Stimulated activated memory B cell treated with anti-CD40 and anti-IgM and Interleukin-4, amounts not matched to agents 10 μg/mL and 1 μg/mL and 100 μg/mL, for 72 hours (primary cell): ENCODE measurements at places on chromosomes 7 and 10.

DNA sequence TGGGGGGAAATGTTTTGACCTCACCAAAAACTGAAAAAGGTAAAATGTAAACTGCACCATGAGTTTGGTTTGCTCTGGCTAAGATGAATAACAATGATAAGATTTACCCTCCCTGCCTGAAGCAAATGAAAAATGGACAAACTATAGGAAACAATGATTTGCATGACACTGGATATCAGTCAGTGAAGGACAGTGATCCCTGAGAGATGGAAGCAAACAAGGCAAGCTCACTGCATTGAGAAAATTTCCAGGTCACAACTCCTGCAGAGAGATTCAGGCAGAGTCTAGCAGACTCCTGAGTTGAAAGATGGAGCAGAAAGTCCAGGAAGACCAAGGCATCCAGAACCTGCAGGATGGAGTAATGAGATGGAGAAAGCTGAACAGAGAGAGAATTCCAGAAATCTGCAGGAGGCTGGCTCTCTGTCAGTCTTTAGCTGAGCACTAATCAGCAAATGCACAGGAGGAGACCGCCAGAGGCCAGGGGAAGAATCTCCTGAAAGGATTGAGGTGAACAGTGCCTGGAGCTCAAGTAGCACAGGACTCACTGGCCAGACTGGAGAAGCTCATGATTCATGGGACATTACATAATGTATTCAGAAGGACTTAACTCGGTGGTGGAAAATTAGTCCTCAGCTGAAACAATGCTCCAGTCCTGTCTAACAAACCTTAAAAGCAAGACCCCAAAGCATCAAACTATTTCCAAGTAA, 51.2 kb upstream of the PALS2 start:
- no peak for ATAC-seq

DNA sequence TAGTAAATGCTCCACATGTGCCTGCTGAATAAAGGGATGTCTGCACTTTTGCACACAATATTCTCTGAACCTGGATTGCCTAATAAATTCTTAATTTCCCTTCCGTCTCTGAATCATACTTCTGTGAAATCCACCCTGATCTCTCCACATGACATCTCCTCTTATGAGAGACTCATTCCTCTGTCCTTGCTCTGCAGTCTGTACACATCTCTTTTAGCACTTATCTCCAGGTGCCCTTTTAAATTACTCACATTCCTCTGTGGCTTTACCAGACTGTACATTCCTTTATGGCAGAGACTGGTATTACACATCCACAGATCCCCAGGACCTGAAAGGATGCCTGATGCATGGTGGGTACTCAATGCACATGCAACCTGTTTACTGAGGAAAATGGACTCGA, 527.6 kb downstream of the PHTF2 start:
- no peak for ATAC-seq

DNA sequence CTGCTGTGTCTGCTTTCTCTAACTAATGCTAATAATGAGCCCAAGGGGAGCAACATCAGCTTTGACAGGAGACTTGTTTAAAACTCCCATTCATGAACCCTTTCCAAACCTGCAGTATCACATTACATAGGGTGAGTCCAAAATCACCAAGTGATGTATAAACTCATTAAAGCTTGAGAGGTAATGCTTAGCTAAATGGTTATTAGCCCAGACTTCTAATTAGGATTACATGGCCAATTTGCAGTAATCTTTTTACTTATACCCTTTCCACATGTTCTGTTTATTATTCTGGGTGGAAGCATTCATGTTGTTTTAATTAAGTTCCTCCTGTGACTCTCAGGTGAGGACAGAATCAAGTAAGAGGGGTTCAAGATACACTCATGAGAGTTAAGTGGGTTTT, 17.5 kb downstream of the ZNF138 start:
- no peak for ATAC-seq

DNA sequence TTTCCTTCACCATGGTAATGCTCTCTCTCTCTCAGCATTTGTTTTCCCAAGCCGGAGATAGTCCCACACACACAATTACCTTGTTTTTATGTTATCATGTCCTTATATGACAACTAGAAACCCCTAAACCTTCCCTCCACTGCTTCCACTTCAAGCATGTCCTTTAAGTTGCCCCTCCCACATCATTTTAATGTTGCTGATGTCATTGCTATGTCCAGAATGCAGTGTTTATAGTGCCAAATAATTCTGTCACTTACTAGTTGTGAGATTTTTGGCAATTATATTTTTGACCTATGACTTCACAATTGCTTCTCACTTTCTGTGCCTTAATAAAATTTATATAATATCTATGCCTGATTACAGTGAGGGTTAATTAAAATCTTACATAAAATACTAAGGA, 645.9 kb downstream of the XPNPEP1 start:
- no peak for ATAC-seq

DNA sequence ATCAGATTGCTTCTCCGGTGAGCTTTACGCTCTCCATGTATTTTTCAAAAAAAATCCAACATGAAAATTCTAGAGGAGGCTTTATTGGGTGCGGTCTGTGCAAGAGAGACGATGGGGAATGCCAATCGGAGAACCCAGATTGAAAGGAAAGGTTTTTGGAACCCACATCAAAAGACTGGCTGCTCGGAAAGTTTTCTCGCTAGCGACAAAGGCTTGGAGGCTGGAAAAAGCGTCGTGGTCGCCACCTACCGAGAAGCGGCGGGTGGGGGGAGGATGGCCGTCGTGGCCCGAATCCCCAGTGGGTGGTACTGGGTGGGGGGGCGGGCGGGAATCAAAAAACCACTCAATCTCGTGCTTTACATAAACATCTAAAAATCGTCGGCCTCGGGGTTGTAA, 1.1 kb upstream of the GTF2I start:
- ATAC-seq = no peak

GRCh38 chr7:33336820-33337219, 207.5 kb downstream of the BBS9 start:
- no peak for ATAC-seq
